ENCODE measurements at places on chromosomes 6 and 20.

DNA sequence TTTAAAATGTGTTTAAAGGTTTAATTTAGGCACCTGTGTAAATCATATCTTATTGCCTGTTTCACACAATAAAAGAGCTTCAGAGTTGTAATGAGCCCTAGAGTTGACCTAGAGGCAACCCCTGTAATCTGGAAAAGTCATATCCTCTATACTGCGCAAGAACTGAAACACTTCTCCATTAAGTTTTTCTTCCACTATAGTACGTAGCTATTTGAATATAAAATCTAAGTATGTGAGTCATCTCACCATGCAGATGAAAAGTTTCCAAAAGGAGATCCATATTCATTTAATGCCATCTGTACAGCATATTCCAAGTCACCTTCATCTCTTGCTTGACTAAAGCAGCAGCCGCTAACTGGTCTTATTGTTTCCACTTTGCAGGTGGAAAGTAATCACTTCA is 26.0 kb upstream of the TAAR1 start:
- no peak for DNase-seq

DNA sequence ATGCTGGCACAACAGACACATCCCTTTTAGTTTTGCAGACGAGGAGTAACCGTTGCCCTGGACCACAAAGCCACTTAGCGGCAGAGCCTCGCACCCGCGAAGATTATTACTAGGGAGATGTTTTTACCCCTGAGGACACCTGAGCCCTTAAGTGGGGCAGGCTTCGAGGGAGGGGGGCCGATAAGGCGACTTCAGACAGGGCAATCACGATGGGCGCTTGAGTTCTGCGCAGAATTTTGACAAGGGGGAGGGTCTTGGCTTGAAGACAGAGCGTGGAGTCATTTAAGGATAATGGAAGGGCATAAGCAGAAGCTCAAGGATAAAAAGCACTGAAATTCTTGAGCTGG is 650 bp upstream of the TTK start:
- peak; percentile 44 for DNase-seq

- no peak for DNase-seq
These were observed 15.4 kb upstream of the TMEM30A start for GRCh38 chr6:75299801-75300530.

DNA sequence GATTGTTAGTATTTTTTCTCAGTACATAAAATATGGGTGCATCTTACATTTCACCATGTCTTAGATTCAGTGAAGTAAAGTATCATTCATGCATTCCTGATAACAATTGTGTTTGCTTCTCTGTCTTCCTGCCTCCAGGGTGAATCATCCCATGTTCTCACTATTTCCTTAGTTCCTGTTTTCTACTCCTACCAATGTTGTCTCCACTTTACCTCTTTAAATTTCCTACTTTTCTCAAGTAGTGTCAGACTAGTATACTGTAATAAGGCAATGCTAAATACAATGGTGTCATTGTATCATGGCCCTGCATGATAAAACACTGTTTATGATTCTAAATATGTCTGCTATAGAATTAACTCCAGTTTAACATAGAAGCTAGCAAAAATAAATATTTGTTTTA is 37.4 kb upstream of the GABRR1 start:
- DNase-seq = no peak

DNA sequence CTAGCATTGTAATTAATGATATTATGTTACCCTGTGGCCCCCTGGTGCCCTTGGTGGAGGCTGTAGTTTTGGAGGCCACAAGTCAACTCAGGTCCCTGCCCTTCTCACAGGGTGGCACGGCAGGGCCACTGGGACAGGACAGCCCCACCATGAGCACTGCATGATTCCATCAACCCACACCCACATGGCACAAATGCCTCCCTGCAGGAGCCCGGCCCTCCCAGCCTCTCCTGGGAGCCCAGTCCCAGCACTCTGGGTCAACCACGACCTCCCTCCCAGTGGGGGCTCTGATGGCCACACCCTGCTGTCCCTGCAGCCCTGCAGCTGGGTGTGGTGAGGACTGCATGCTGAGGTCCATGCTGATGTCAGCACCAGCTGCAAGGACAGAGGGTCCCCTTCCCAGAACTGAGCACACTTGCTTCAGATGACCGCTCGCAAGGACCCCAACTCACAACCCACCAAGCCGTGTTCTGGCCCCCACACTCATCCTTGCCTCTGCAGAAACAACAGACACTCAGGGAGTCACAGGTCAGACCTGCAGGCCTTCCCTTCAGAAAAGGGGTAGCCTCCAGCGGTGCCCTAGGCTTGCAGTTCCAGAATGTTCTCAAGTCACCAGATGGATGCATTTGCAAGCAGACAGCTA is 15.7 kb upstream of the CST7 start:
- no peak for DNase-seq

DNA sequence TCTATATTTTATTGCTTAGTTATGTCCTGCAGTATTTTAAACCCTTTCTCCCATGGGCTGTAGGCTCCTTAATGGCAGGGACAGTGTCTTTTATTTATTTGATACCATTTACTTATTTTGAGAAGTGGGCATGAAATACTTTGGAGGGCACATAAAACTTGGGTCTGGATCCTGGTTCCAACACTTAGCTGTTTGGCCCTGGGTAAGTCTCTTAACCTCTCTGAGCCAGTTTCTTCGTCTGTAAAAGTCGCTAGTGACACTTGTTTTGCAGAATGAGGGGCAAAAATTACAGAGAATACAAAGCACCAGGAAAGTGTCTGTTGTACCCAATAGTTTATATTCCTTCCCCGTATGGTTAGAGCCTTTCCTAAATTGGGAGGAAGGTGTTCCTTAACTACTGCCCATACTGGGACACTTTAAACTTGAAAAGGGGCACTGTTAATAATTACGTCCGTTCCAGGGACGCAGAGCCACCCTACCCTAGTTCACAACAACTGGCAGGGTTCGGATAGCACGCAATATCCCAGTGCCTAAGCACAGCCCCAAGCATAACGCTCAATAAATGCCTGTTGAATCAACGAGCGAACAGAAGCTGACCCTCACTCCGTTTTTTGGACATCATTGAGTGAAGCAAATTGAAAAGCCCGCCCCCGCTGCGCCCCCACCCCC is 6.0 kb upstream of the ARMC12 start:
- no peak for DNase-seq

DNA sequence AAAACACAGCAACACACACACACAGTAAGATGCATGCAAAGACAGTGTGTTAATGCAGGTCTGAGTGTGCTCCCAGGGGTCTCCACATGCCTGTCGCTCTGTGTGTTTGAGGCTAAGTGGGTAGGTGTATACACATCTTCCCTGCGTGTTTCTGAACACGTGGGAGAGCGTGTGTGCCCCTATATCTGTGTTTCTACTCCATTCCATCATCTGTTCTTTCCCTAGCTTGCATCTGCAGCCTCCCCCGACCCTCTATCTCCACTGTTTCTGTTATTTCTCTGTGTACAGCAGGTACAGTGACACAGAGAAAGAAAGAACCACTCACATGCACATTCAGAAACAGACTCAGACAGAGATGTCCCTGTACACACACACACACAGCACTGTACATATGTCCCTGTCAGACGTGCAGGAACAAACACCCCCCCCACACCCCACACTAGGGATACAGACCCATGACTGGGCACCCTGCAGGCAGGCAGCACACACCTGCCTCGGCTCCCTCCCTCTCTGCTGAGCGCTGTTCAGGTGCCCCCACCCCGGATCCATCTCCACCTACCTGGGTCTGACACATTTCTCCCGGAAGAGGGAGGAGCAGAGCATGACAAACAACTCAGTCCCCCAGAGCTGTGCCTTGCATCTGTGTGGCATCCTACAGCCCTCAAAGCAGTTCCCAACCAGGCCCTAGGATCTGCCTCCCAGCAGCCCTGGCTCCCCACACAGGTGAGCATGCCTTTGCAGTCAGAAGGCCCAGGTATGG is 27.6 kb downstream of the KCNK15 start:
- no peak for DNase-seq

- no peak for DNase-seq
These were observed 141.6 kb upstream of the EYA4 start for GRCh38 chr6:133099573-133099972.

DNA sequence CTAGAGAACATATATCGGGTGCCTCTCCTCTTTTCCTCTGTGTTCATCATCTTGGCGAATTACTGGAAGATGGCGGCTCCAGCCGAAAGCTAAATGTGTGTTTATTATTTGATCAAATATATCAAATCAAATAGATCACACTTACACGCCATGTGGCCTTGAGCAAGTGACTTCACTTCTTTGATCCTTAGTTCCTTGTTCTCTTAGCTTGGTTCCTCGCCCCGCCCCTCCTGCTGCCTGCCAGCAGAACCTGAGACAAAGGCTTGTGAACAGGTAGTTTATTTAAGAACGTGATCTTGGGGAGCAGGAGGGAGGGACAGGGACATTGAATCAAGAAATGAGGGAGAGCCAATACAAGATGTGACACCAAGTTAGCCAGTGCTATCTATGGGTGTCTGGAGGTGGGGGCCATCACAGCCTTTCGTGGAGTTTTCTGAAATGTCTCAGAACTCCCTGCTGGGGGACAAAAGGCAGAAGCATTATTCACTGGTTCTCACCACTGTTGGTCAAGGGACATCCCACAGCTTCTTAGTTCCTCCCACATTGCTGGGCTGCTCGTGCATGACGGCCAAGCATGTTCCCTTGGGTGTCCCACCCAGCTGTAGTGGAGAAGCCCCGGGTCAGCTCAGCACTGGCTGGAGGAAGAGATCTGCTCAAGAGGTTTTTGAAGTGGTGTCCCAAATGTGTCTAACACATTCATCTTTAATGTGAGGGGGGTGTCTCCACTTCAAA is 44.9 kb upstream of the RNF24 start:
- DNase-seq = no peak
